Upper lobe of right lung (tissue), 1 donor: ENCODE measurements at places on chromosomes 13 and 19.
A peak's percentile ranks its signal among the peaks of the same experiment; 100 is the strongest.

GRCh38 chr19:595326-596262 is 5.9 kb downstream of the HCN2 start:
- no peak for DNase-seq

- peak; percentile 52 for DNase-seq
Measured at GRCh38 chr19:51541458-51542357, 10.2 kb upstream of the SIGLEC6 start.

DNA sequence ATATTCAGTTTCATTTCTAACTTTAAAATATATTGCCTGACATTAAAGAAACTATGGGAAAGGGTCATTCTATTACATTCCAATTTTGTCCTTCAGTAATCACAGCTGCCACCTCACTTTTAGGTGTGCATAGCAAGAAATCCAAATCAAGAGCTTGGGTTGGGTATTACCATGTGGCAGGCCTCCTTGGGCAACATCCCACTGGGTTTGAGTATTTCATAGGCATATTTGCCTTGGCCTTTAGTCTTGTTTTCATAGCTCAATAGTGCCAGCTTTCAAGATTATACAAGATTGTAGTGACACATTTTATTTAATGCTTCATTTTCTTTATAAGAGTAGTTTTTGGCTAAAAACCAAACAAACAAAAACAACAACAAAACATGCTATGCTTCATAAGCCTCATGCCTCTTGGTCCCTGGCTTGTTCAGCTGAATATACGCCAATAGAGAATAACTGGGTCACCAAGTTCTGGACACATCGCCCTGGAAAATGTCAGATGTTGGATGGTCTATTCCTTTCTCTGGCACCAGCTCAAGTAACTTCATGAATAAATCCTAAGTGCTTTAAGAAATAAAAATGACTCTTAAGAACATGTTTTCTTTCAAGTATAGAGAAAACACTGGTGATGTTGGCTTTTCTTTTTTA is 167.4 kb upstream of the STARD13 start:
- DNase-seq, result no peak

GRCh38 chr19:28710278-28710677 is 502.7 kb downstream of the UQCRFS1 start:
- no peak for DNase-seq

DNA sequence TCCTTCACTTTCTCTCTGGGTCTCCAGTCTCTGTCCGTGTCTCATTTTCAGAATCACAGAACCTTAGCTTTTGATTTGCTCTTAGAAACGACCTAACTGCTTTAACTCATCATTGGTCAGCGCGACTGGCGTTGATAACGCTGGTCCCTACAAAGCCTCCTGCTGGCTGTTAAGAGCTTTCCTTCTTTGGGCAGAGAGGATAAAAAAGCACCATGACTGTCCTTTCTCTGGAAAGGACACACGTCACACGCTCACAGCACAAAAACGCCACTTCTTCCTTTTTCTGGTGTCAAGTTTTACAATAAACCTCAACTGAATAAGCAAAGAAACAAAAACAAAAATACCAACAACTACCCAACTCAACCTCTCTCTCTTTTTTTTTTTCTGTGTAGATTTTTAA is 1.7 kb upstream of the KLK12 start:
- no peak for DNase-seq

- DNase-seq, result no peak
Measured at GRCh38 chr19:47615714-47616113, 6.8 kb downstream of the BICRA start.

DNA sequence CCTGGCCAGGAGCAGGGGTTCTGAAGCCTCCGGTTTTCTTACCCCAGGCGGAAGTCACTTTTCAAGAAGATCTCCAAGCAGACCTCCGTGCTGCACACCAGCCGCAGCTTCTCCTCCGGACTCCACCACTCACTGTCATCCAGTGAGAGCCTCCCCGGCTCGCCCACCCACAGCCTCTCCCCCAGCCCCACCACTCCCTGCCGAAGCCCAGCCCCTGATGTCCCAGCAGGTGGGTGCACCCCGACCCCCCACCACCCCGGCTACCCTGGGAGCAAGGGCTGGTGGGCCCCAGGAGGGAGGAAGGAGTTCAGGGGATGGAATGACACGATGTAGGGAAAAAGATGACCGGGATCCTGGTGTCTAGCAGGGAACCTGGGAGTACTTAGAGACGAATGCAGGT is 5.6 kb upstream of the PIK3R2 start:
- DNase-seq, result no peak

DNA sequence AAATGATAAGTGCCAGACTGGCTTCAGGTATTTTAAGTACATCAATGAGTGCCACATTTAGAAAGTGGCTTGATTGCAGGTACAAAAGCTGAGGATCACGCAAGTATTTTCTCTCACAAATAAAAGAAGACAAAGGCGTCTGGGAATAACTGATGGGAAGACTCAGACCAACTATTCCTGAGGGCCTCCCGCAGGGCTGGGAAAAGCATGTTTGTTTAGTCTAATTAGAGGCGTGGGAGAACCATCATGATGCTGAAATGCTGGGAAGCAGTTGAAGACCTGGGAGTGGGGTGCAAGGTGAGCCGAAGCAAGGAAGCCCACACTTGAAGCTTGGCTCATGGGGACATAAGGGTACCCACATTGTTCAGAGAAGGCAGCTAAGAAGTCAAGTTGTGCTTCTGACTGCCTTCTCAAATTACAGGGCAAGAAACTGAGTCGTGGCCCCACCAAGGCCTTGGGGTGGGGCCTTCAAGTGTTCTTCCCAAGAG is 536.0 kb downstream of the MYO16 start:
- DNase-seq, result no peak

- no peak for DNase-seq
Measured at GRCh38 chr13:110240352-110240751, 66.6 kb downstream of the COL4A1 start.

DNA sequence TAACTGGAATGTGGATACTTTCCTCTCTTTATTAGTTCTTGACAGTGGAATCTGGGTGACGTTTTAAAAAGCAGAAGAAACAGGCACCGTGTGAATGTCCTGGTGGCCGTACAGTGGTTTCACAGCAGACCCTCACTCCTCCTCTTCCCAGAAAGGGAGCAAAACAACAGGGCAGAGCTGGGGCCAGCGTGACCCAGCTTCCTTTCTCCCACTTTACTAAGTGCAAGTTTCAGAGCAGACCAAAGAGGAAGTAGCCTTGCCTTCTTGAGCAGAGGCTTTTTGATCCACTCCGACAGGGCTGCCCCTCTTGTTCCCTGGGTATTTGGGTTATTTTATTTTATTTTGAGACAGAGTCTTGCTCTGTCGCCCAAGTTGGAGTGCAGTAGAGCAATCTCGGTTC is 19.6 kb upstream of the C19orf33 start:
- no peak for DNase-seq

DNA sequence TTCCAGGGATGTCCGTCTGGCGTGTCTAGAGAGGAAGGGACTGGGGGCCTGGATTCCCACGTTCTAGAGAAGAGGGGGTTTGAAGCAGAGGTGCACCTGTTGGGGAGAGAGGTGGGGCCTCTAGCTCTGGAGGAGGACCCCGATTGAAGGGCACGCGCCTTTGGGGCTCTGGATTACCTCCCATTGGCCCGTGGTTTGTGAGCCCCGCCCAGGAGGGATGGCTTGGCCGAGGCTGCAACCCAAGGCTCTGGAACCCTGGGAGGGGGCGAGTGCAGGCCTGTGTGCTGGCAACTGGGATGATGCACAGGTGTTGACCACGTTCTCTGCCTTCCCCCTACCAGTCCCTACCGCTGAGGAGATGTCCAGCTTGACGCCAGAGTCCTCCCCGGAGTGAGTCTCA is 20.2 kb downstream of the TMEM150B start:
- no peak for DNase-seq

- no peak for DNase-seq
Measured at GRCh38 chr13:69857183-69857821, 250.3 kb upstream of the ATXN8OS start.

GRCh38 chr19:36775768-36776167 is 3.2 kb upstream of the ZNF850 start:
- no peak for DNase-seq

DNA sequence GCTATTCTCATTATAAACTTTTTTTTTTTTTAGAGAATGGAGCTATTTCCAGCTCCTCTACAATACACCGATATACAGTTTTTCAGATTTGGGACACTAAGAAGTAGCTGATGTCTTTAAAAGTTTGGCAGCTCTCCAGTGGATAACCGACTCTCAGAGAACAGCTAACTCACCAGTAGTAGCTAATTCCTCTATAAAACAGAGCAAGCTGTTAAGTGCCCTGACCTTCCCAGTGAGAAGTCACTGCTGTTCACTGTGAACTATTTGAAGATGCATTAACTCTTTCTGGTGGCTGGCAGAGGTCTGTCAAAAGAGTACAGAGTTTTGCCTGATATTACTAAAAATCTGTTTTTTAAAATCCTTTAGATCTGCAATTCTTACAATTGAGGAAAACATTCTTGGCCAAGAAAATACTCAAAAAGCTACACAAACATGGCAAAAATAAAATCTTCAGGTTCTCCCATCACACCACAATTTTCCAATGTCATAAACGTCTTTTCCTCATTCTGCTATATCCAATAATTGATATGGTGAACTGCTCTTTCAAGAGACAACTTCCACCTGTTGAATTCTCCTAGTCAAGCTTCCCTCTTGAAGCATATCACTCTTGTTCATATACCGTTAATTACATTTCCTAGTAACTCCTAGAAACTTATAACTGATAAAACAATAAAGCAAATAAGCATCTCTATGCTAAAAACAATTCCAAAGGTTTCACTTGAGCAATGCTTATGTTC is 44.2 kb downstream of the TBC1D4 start:
- no peak for DNase-seq

DNA sequence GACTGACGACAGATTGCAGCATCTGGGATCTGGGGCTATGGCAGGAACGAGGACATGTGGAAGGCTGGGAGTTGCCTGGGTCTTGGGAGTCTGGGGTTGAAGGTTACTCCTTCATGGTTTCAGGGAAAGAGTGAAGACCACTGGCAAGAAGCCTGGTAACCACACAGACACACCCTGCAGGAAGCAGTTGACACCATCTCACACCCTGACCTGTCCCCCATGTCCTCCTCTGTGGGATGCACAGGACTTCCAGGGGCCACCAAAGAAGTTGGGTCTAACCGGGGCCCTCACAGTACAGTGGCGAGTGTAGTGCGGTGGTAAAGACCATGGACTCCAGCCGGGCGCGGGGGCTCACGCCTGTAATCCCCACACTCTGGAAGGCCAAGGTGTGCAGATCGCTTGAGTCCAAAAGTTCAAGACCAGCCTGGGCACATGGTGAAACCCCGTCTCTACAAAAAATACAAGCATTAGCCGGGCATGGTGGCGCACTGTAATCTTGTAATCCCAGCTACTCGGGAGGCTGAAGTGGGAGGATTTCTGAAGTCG is 10.6 kb upstream of the FFAR2 start:
- no peak for DNase-seq

DNA sequence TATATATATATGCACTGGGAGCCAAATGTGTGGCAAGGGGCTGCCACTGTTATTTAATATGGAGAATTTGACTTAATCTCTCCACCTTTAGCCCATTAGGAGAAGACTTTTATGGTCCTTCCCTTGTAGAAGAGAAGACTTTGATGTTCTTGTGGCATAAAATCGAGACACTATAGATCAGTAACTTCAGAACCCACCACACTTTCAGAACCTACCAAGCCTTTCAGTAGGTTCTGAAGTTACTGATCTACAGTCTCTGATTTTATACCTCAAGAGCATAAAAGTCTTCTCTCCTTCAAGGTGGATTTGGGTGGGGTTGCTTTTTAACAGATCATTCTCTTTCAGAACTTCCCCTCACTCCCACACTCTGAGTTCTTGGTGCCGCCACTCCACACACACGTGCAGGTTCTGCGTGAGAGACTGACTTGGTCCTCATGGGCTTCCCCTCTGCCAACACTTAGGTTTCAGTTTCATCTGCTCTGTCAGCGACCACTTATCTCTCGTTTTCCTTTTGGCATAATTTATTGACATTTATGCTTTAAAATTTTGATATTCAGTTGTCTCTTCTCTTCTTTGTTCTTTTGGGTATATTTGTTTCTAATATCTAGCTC is 213.4 kb upstream of the PCDH17 start:
- DNase-seq, result no peak

DNA sequence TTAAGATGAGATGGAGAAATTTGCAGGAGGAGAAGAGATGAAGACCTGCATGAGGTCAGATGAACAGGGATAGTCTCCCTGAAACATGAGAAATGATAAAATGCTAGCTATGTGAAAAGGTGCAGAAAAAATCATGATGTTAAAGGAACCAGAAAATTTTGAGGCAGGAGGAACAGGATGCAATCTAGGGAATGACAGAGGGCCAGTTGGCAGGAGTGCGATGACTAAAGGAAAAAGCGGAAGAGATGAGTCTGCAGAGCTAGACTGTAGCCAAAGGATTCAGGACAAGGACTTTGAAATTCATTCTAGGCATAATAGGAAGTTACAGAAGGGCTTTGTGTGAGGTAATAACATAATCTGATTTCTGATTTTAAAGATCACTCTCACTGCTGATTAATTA is 77.9 kb downstream of the TRPC4 start:
- no peak for DNase-seq

- no peak for DNase-seq
Measured at GRCh38 chr13:41408121-41408520, 49.2 kb upstream of the RGCC start.

DNA sequence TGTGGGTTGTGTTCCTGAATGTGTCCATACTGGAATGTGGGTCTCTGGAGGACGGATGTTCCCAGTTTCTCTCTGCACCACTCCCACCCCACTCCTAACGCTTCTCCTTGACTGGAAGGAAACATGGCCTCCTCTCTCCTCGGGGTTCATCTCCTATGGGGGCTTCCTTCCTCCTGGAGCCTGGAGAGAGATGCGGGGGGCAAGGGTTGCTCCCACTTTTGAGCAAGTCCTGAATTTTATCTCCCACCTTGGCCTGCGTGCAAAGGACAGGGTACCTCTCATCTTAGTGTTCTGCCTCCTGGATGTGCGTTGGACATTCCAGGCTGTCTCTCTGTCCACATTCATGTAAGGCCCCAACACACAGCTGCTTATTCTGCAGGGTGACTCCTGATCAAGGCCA is 52.5 kb upstream of the UQCRFS1 start:
- DNase-seq, result peak; percentile 22

- DNase-seq, result no peak
Measured at GRCh38 chr19:18868380-18869022, 27.5 kb downstream of the CERS1 start.
